Stimulated activated CD4-positive, alpha-beta T cell treated with anti-CD3 and anti-CD28 coated beads, Interleukin-1b, Interleukin-23, amount 100 ng/mL, for 4 hours (primary cell): ENCODE measurements at places on chromosomes 1 and 21.

DNA sequence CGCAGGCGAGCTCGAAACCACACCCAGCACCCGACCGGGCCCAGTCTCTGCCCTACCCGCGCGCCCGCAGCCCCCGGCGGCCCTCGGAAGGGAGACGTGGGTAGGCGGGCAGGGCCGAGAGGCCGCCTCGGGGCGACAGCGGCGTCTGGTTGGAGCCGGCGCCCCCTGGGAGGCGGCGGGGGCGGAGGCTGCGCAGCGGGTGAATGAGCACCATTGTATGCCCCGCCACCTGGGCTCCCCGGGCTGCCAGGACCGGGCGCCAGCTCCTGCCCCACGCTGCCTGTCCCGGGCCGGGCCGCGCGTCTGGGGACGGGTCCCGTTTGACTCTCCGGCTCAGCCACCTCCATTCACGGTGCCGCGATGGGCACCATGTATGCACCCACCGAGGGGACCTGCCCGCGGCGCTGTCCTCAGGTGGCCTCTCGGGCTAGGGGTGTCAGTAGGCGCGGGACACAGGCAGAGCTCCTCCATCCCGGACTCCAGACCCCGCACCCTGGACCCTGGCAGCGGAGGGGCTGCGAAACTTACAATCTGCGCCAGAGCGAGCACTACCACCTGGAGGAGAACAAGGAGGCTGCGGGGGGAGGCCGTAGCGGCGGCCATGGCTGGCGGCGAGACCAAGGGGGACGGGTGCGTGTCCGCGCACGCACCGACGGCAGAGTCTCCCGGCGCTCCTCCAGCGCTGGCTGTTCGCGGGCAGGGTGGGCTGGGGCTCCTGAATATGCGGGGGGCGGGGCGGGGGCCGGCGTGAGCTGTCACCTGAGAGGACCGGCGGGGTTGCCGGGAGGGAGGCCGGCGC lies at the start of gene COL9A2:
TSS of gene COL9A2 (minus strand) at position 692 of the 799 bp plus-strand sequence. CDS start at position 603, 89 bp downstream.
- DNase-seq, result peak; percentile 34

- DNase-seq, result no peak
Measured at GRCh38 chr1:19460535-19461219, 24.7 kb downstream of the CAPZB start.

GRCh38 chr1:153430166-153430553 lies 13.8 kb downstream of the S100A7A start:
- no peak for DNase-seq

DNA sequence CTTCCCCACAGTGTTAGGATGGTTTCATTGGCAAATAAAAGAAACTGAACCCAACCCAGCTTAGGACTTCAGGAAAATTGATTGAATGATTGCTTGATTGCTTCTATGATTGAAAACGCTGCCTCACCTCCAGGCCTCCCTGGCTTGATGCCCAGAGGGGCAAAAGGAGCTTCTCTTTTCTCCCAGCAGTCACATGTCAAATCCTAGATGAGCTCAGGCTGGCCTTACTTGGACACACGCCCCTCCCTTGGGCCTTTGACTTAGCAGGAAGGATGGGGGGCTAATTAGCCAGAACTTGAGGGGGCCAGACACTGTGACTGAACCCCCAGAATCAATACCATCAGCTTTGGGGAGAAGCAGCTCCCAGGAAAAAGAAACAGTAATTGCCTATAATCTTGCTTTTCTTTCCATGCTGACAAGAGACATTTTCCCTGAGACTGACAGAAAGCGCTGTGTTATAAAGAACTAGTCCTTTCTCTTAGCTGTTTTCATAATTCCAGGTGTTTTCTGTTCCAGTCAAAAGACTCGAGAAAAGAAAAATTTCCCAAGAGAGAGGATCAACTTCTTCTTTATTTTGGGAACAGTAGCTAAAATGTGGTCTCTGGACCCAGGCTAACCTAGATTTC lies 50.8 kb upstream of the ATP5PO start:
- DNase-seq, result no peak

- DNase-seq, result no peak
Measured at GRCh38 chr1:64956733-64957441, 9.5 kb downstream of the JAK1 start.
